ENCODE measurements at places on chromosomes 5 and 9. TPM values are rescaled to one million over a fixed set of nuclear protein-coding genes. Genes with fewer than 3 reads are reported as not detected.

Gene CARTPT
- not detected for total RNA-seq

Gene MRPL36
- total RNA-seq = 107 TPM

Gene FST
- total RNA-seq = 0.75 TPM

Gene DAB2
- total RNA-seq = not detected

Gene PLAA
- 45.7 TPM for total RNA-seq

Gene STK32A
- total RNA-seq = not detected

Gene EPB41L4A
- total RNA-seq = not detected

Gene PRLR
- total RNA-seq = not detected

Gene RBM18
- 24.9 TPM for total RNA-seq

Gene TAF11L3
- total RNA-seq = not detected

Gene OLFML2A
- not detected for total RNA-seq

Gene LAMC3
- 0.07 TPM for total RNA-seq

Gene STKLD1
- 0.33 TPM for total RNA-seq

Gene PTGDS
- not detected for total RNA-seq

Gene SLC22A4
- 1.1 TPM for total RNA-seq

Gene LRRC19
- not detected for total RNA-seq

Gene TJP2
- total RNA-seq = 18.0 TPM

Gene GDA
- total RNA-seq = not detected

Gene PPP1R2B
- 0.47 TPM for total RNA-seq

Gene ZNF454
- total RNA-seq = not detected

Gene DRD1
- not detected for total RNA-seq

Gene LCN15
- not detected for total RNA-seq

Gene LHX3
- total RNA-seq = not detected

Gene PCDHGA8
- total RNA-seq = 0.09 TPM

Gene IFNA13
- total RNA-seq = not detected

Gene TSLP
- total RNA-seq = 0.42 TPM

Data from activated CD4-positive, alpha-beta T cell treated with anti-CD3 and anti-CD28 coated beads, Interleukin-2, amount 10 ng/mL, durations not matched to agents 24 days and 14 days (primary cell).